ENCODE measurements at places on chromosomes 13 and 19.

DNA sequence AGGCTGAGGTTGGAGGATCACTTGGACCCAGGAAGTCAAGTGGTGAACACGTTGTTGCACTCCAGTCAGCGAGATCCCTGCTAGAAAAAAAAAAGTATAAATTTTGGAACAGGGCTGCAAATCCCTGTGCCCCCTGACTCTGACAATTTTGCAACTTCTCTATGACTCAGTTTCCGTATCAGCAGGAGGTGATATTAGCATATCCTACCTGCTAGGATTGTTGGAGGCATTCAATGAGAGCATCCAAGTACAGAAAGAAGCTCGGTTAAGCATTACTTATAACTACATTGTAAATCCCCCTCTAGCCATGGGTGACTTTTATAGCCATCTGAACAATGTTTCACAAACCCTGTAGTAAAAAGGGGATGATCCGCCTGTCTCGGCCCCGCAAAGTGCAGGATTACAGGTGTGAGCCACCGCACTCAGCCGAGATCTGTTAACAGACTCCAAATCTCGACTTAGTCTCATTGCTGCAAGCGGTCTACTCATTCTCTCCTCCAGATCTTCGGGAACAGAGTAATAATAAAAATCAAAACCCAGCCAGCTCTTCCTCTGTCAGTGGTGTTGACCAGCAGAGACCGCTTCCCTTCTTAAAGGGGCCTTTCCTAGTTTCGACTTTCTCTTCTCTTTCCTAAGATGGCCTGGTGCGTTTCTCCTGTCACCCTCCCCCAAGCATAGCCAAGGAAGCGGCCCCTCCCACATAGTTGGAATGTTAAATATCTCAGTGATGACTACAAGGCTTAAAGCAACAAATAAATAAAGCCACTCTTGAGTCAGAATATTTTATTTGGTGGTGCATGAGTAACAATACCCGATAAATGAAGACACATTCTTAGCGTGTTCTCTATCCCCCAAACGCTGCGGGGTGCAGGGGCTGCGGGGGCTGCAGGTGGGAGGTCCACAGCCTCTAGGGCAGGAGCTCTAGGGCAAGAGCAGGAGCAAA, 10.3 kb upstream of the BICRA start:
- no peak for DNase-seq

DNA sequence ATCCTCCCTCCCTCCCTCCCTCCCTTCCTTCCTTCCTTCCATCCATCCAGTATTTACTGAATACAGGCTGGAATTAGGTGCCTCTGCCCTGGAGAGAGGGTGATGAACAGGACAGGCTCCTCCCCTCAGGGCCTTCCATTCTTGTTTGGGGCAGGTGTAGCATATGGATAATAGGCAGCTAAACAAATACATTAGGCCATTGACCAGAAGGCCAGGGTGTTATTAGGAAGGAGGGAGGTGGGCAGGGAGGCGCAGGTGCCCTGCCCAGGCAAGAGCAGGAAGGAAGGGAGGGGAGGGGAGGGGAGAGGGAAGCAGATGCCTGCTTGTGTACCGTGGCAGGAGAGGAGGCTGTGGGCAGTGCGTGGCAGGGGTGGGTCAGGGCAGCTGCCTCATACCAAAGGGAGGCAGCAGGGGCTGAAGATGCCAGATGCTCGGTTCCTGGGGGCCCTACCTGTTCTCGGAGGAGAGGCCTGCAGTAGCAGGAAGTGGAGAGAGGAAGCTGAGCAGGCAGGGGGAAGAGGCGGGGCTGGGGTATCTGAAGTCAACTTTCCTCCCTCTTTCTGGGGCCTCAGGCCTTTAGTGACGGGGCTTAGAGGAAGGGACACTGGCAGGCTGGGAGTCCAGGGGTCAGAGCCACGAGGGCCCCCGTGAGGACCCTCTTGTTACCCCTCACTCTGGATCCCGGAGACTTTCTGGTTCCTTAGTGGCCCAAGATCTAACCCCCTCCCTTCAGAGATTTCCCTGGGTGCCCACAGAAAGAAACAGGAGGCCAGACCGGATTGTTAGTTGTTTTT, at the start of gene RINL:
RINL (minus strand) TSS at position 495 of the 794 bp plus-strand sequence. CDS start 1,533 bp downstream, outside the sequence.
- peak; percentile 50 for DNase-seq

DNA sequence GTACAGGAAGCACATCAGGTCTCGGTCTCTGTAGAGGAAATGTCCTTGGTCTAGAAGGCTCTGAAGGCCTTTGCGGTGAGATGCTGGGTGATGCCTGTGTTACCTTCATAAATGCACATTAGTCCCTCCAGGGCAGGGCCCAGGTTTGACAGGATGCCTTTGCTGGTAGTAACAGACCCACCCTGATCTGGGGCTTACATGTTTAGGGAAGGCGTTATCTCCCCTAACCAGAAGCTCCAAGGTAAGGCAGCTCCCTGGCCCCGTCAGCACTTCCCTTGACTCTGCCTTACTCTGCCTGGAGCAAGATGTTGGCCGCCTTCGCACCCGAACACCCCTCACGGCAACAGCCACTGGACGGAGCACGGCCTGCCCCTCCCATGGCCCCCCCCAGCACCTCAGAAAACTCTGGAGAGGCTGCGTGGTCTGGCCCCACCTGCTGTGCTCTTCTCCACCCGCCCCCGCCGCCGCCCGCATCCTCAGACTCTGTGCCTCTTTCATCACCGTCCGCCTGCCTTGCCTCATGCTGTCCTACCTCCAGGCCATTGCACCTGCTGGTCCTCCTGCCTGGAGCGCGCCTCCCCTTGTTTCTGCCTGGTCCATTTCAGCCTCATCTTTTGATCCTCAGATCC, 9.1 kb downstream of the AP2A1 start:
- no peak for DNase-seq

- no peak for DNase-seq
These were observed 68.6 kb downstream of the STK24 start for GRCh38 chr13:98508280-98508679.

GRCh38 chr19:46383846-46384245, 29.5 kb downstream of the CCDC8 start:
- DNase-seq = no peak

DNA sequence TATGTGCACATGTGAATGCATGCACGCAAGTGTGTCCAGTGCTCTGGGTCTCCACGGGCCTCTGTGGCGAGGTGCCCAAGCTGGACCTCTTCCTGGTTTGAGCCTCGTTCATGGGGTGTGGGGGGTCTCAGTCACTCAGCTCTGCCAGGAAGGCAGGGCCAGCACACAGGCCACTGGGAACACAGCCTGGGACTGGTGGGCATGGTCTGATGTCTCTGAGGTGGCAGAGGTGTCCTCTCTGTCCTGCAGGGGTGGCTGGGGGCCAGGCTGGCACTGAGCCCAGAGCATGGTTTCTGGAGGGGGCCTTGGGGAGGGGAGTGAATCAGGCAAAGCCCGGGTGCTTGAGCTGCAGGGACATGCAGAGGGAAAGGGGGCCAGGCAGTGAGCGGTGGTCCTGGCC, 9.4 kb downstream of the LRP3 start:
- DNase-seq = no peak

DNA sequence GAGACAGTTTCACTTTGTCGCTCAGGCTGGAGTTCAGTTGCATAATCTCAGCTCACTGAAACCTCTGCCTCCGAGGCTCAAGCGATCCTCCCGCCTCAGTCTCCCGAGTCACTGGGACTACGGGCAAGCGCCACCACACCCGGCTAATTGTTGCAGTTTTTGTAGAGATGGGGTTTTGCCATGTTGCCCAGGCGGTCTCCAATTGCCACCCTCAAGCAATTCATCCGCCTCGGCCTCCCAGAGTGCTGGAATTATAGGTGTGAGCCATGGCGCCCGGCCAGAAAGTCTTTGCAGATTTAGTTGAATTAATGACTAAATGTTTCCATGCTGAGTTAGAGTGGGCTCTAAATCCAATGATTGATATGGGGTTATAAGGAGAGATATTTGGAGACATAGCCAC, 4.5 kb upstream of the CADM4 start:
- no peak for DNase-seq

DNA sequence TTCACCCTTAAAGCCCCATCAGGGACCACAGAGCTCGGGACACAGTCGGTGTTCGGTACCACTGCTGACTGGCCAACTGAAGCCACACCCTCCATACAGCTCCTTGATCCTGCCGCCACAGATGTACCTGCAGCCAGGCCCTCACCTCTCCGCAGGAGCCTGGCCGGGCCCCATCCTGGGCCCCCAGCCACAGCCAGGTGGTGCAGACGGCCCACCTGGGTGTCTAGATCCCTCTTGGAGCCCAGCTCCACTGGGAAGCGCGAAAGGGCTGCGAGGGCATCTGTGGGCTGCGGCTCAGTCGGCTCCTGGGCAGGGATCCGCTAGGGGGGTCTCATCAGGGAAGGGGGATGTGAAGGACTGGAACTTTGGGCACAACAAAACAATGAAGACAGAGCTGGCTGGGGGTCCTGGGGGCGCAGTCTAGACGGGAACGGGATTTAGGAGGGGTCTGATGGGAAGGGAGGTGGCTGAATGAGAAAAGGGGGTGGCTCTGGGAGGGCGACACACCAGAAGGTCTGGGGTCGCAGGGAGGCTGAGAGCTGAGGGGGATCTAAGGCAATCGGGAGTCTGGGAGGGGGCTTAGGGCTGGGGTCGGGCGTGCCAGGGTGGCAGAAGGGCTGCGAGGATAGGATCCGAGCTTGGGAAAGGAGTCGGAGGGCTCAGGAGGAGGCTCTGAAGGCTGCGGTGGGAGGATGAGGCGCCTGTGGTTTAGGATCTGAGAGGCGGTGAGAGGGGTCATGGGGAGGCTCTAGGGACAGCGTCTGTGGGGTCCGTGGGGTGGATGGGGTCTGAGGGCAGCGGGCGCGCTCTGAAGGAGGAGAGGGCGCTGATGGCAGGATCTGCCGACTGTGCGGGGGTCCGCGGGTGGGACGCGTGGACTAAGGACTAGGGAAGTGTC, 15.8 kb downstream of the PRODH2 start:
- no peak for DNase-seq

DNA sequence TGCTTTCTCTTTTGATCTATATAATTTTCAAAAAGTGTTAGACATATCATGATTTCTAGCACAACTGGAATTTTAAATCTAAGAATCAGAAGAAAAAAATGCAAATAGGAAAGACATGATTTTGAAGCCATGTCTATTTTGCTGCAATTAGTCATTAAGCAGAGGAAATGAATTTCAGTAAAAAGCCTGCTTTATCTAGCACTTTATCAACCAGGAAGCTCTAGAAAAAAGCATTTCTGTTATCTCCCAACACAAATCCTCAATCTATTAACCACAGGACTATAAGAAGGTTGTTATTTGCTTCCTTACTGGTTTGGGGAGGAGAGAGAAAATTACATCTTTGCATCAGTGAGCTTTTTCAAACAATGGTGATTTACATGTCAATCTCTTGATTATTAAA, 716.7 kb downstream of the DIAPH3 start:
- no peak for DNase-seq

GRCh38 chr13:45331692-45332035, 9.3 kb downstream of the TPT1 start:
- DNase-seq = no peak

- no peak for DNase-seq
These were observed 53.4 kb downstream of the FLT3 start for GRCh38 chr13:28046981-28047380.

DNA sequence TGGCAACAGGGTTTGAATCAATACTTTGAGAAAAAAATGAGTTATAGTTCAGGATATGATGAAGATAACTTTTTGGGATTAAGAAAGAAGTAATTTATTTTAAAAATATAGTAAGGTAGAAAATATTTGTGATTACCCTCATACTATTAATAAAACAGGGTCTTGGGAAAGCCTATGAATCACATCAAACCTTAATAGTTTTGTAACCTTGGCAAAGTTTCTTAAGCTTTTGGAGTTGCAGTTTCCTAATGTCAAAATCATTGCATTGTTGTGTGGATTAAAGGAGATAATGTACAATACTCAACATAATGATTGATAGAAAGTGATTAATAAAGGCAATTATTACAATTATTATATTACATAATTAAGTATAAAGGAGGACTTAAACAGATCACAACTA, 149.0 kb downstream of the LMO7 start:
- DNase-seq = no peak

DNA sequence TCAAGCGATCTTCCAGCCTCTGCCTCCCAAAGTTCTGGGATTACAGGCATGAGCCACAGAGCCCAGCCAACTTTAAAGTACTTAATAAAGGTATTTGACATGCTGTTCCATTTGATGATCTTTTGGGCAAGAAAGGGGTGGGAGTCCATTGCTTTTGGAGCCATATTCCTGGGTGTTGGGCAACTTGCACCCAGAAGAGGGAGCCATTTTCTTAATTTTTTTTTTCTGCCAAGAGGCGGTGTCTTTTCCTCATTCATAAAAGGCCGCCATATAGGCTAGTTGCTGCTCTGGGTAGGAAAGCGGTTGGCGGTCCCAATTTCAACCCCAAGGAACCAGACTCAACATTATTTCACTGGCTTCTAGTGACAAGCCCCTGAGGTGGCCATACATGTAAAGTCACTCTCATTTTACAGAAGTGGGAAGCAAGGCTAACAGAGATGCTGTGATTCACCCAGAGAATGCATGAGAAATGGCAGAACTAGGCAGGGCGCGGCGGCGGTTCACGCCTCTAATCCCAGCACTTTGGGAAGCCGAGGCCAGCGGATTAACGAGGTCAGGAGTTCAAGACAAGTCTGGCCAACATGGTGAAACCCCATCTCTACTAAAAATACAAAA, 139.6 kb downstream of the CACNA1A start:
- DNase-seq = no peak

GRCh38 chr19:10461047-10461949, 41.0 kb downstream of the PDE4A start:
- peak; percentile 76 for DNase-seq

DNA sequence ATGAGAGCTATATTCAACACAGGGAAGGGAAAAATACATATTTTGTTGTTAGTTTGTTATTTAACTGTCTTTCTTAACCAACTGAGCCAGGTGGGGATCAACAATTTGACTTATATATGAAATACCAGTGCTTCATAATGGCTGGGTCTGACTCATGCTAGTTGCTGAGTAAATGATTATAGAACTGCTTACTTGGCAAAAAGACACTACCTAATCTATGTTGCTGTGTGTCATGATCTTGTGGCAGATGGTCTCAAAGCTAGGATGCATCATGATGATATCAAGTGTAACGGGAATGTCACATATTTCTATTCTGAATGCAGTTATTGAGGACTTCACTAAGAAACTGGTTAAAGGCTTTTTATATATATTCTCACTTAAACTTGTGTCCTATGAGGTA, 727.4 kb upstream of the SLITRK1 start:
- no peak for DNase-seq

DNA sequence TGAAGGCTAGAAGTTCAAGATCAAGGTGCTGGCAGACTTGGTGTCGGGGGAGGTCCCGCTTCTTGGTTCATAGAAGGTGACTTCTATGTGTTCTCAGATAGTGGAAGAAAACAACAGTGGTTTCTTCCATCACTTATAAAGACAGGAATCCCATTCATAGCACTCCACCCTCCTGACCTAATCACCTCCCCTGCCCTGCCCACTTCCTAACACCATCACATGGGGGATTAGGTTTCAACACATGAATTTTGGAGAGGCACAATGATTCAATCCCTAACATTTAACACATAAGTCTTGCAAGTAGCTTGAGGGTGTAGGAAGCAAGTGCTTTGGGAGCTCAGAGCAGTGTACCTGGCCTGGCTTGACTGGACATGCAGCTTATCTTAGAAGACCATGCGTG, 142.8 kb upstream of the TSHZ3 start:
- no peak for DNase-seq

- peak; percentile 86 for DNase-seq
These were observed at the start of gene ZNF66 for GRCh38 chr19:20776083-20777076. ZNF66 (plus strand) TSS chr19:20776304; CDS start chr19:20776448, 144 bp downstream.
